LNCaP clone FGC (cell line): ENCODE measurements at places on chromosomes 13 and 19.

DNA sequence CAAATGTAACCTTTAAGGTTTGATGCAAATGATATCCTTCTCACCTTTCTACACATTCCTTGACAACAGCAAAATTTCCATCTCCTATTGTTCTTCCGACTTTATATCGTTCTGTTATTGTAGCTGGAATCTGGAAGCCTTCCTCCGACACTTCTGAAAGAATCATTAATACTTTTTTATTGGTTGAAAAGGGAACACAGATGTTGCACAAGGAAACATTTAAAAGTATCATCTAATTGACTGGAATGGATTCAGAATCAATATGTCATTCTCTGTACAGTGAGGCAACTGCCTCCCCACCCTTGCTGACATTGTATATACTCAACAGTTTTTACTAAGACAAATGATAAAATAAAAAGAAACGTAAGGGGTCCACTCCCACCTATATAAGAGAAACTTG, 295.2 kb downstream of the DCLK1 start:
- no peak for DNase-seq

GRCh38 chr13:29487466-29488454, 107.7 kb downstream of the SLC7A1 start:
- DNase-seq = no peak

GRCh38 chr13:110455444-110455843, 106.1 kb downstream of the RAB20 start:
- no peak for DNase-seq

DNA sequence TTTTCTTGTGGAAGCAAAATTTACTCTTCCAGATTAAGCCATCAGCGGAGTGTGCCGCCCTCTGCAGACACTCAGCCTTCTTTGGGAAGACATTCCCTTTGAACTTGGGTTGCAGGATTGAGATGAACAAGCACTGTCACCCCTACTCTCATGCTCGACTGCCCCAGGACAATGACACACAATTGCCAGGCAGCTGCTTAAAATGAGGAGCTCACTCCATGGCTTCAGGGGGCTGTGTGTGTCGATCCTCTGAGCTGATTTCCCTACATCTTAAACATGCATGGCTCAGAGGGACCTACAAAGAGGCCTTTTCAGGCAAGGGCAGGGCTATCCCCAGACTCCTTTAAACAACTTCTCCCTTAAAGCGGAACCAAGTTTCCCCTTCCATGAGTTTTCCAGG, 107.5 kb upstream of the MBNL2 start:
- DNase-seq = no peak

DNA sequence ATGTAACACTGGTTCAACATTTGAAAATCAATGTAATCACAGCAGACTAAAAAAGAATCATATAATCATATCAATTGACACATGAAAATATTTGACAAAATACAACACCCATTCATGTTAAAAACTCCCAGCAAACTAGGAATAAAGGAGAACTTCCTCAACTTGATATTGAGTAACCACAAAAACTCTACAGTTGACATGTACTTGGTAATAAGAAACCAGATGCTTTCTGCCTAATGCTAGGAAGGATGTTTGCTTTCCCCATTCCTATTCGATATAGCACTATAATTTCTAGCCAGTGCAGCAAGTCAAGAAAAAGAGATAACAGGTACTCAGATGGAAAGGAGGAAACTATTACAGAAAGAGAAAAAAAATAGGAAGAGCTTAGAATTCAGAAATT, 26.9 kb downstream of the UFM1 start:
- no peak for DNase-seq

DNA sequence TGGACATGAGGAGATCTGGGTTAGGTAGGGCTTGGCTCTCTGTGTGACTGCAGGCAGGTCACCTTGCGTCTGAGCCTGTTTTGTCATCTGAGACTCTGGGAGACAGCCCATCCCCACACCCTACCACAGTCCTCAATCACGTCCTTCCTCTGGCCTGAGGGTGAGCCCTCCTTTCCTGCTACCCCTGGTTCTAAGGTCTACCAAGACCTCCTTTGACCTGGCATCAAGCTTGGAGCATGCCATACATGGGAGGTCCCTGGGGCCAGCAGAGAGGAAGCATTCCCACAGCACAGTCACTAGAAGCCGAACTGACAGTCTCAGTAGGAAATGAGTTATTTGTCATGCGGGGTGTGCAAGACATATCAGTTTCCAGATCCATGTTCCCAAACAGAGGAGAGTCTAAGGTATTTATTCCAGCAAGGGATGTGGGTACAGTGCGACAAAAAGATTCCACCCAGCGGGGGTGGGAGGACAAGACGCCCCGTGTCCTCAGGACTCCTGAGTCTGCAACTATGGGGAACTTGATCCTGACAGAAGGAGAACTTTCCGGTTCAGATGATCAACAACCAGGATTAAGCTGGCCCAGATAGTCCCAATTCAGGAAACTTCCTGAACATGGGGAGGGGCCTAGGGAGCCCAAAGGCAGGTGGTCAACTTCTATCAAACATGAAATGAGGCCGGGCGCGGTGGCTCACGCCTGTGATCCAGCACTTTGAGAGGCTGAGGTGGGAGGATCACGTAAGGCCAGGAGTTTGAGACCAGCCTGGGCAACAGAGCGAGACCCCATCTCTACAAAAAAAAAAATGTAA, 9.5 kb downstream of the ARRDC2 start:
- DNase-seq = no peak

GRCh38 chr19:8609279-8610040, 1.1 kb downstream of the ADAMTS10 start:
- no peak for DNase-seq

DNA sequence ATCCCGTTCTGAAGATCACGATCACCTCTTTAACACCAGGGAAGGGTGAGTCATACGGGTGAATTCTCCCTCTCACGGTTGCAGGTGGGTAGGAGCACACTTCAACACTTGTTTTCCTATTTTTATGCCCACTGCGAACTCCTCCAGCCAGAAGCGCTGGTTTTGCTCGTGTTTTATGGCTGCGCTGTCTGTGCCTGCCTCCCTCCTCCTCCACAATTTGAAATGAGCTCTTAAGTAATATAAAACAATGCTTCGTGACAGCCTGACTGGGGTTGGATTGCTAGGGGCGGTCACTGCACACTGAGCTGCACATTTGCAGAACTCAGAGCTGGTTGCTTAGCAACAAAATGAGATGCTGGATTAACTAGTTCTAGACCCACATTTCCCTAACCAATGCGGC, 12.9 kb downstream of the CCDC70 start:
- DNase-seq = no peak

GRCh38 chr19:41941410-41942202, 13.4 kb upstream of the ERFL start:
- no peak for DNase-seq

GRCh38 chr19:49103331-49104085, 10.7 kb upstream of the LIN7B start:
- DNase-seq = no peak

DNA sequence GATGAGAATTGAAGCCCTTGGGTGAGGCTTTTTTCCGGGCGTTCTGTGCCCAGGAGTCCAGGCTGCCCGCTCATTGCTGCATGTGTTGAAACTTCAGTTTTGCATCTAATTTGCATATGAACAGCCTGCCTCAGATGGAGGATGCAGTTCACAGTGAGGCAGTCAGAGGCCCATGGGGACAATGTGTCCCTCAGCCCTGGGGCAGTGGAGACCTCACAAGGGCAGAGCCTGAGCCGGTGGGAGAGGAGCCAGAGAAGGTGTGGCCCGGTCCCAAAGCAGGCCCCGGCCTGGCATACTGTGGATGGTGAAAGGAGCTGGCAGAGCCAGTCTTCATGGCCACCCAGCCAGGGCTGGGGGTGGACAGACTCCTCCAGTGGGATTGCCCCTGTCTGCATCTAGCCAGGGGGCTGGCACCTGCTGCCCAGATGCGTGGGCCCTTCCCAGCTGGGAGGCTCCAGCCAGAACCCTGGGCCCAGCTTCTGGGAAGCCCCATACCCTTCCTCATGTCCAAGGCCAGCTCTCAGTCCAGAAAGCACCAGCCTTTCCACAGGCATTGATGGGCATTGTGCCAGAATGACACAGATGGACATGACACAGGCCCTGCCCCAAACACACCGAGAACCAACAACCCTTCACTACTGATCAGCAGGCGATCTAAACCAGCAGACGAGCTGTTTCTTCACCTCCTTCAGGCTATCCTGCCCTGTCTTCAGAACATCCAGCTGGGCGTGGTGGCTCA, 32.9 kb upstream of the KCTD15 start:
- no peak for DNase-seq

DNA sequence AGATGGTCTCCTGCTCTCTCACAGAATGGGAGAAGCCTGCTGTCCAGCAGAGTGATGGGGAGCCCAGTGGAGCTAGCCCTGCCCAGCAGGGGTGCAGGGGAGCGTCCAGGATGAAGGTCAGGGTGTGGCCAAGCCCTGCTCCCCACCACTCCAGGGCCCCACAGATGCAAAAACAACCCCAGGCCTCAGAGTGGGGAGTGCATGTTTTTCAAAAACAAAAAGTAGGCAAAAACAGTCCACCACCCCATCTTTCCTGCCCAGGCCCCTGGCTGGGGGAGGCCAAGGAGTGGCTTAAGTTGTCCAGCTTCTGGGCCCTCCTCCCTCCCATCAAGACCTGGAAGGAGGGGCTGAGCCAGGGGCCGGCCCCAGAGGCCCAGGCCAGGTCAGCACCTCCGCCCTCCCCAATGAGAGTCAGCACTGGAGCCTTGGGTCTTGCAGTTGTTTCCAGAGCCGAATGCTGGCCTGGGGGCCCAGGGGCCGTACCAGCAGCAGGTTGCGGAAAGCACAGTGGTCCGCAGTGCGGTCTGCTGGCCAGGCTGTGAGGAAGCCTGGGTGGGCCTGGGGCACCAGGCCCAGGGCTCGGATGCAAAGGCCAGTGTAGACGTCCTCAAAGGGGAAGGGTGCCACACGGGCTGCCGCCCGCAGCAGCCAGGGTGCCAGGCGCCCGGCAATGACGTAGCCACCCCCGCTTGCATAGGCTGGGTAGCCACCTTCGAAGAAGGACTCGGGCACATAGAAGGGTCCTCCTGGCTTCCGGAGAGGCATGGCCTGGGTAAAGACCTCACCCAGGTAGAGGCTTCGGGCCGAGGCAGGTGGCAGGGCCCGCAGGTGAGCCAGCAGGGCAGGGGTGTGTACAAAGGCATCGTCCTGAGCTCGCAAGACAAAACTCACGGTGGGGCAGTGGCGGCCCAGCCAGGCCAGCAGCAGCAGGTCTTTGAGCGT, 1.7 kb downstream of the B3GNT8 start:
- DNase-seq = no peak
